ENCODE measurements at places on chromosomes 4 and X.
A peak's percentile ranks its signal among the peaks of the same experiment; 100 is the strongest.

- DNase-seq: no peak
These were observed 84.2 kb downstream of the NFKB1 start for GRCh38 chr4:102585329-102585728.

GRCh38 chrX:112197840-112198239, 115.3 kb upstream of the TRPC5 start:
- DNase-seq: no peak

GRCh38 chrX:3455796-3456195, 109.3 kb upstream of the MXRA5 start:
- no peak for DNase-seq

- no peak for DNase-seq
These were observed 1646.9 kb upstream of the ADGRL3 start for GRCh38 chr4:59553063-59553720.

DNA sequence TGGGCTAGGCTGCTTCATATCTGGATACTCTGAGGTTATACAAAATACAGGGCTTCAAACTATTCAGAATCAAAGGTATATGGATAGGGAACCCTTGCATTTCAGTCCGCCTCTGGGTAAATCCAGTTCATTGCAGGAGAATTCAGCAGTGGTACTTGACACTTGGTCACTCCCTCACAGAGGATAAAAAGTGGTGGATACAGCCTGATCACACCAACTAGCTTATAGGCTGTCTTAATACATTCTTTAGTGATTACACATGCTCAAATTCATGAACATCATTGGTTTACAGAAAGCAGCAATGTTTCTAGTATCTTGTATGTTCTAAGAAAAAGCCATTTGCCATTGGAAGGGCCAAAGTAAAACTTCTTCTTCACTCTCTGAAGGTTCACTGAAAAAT, 104.8 kb upstream of the PDE5A start:
- no peak for DNase-seq

GRCh38 chr4:79308971-79309370, 16.9 kb downstream of the NAA11 start:
- DNase-seq: no peak

- no peak for DNase-seq
These were observed 9.5 kb upstream of the TLR8 start for GRCh38 chrX:12896935-12897334.

DNA sequence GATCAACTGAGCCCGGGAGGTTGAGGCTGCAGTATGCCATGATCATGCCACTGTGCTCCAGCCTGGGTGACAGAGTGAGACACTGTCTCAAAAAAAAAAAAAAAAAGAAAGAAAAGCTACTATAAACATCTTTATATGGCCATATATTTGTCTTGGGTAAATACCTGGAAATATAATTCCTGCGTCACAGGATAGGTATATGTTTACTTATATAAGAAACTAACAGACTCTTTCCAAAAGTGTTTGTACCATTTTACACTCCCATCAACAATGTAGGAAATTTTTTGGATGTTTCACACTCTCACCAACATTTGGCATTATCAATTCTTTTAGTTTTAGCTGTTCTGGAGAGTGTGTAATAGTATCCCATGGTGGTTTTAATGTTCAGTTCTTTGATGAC, 12.8 kb downstream of the P2RY4 start:
- no peak for DNase-seq

- DNase-seq: no peak
These were observed 44.2 kb upstream of the SPRY1 start for GRCh38 chr4:123352240-123352945.

DNA sequence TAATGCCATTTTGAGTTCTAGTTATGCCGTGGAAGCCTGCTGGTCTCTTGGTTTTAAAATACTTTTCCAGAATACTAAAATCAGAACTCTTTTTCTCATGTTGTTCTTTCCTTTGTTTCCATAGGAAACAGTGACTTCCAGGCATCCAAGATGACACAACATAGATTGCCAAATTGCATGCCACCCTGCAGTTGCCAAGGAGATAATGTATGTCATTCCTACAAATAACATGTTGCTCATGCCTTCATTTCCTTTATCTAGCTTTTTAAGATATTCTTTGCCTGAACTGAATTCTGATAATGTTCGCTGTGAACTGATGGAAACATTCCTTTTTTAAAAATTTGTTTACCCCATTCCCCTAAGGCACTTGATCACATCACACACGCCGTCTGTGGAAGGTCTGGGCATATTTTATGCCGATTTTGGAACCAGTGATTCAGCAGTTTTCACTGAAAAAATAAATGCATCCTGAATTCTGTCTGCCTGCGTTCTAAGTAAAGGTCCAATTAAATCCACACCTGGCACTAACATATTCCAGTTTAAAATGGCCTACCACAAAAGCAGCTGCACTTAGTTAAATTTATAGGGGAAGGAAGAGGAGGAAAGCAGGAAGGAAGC, 38.0 kb upstream of the COX7B2 start:
- DNase-seq: no peak

GRCh38 chr4:107804956-107805355, 19.8 kb upstream of the SGMS2 start:
- no peak for DNase-seq

GRCh38 chr4:48195374-48195773, 61.3 kb upstream of the TXK start:
- DNase-seq: no peak

DNA sequence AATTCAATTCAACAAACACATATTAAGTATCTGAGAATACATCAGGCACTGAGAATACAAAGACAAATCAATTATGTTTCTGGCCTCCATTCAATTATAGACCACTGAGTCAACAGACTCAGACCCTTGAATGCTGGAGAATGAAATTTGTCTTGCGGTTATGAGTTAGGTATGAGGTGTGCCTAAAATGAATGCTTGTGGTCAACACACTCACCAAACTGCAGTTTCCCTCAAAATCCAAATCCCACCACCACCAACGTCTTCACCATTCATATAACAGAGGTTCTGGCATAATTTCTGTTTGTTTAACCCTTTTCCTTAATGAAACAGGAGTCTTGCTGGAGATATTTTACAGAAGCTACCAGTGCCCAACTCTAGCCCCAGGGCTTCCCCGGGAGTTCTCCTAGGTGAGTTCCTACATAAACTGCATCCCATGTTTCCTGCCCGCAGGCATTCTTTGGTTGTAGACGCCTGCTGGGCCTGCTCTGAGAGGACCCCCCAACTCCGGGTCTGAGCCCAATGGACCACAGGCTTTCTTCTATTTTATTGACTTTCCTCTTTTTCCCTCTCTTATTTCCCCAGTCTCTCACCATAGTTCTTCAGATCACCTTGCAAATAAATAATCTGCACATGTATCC, 119.2 kb downstream of the DDX53 start:
- no peak for DNase-seq

- DNase-seq: no peak
These were observed 85.3 kb downstream of the LNX1 start for GRCh38 chr4:53505947-53506346.

DNA sequence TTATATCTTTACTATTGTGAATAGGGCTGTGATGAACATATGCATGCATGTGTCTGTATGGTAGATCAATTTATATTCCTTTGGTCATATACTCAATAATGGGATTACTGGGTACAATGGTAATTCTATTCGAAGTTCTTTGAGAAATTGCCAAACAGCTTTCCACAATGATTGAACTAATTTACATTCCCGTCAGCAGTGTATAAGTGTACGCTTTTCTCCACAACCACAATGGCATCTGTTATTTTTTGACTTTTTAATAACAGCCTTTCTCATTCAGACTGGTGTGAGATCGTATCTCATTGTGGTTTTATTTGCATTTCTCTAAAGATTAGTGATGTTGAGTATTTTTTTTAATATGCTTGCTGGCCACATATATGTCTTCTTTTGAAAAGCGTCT, 439.4 kb upstream of the KLHL4 start:
- no peak for DNase-seq

GRCh38 chr4:67575232-67576058, 16.9 kb downstream of the STAP1 start:
- no peak for DNase-seq

DNA sequence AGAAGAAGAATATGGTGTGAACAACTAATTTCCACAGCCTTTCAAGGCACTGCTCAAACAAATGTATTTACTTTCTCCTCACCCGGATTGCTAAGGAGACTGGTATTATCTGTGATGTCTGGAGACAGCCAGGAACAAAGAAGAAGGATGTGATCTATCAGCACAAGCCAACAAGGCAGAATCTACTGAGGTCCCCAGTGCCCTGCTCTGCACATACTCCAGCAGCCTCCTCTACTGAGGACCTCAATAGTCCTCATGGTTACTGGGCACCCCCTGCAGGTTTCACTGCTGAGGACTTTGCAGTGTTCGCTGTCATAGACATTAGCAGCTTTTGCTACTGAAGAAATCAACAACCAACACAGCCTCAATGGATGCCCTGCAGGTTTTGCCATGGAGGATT, 930.1 kb downstream of the ADGRL3 start:
- DNase-seq: no peak

DNA sequence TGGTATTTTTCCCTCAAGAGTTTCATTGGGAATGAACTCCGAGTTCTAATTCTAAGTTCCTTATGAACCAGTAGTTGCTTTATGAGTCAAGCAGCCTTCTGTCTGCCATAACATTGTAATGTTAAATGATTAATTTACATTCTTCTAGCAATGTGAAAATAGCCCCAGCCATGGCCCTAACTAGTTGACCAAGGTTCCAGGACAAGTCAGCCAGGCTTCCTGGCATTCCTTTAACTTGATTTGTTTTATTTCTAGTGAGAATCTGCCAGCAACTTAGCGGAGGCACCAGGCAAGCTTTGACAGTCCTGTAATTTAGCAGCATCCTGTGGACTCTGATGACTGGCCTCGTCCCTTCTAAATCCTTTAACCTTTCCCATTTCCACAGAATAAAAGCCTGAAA, 69.0 kb downstream of the GLRA2 start:
- DNase-seq: no peak

DNA sequence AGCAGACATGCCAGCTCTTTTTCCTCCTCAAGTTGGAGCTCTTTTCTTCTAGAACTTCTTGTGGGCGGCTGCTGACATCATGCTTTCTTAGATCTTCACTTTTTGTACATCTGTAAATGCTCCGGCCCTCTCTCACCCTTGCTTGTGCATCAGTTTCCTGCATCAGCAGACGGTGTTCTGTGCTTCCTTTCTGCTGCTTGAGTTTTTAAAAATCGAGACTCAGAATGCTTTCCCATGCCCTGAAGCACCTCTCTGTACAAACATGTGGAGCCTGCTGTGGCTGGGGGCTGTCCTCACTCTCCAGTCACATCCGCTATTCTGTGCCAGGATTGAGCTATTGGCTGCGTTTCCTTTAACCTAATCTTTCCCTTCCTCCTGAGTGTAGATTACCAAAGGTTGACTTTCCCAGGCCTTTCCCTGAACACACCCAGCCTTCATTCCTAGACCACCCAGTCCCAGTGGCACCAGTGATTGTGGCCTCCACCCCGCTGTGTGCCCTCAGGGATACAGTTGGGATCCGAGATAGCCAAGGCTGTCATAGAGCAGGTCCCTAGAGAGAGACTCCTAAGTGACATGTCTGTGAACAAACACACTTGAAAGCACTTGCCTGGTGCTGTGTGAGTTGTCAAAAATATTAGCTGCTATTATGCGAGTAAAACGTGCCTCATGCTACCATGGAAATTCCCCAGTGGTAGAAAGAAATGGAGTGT, 41.9 kb downstream of the TNIP2 start:
- DNase-seq: peak; percentile 5

Measured in stimulated activated CD8-positive, alpha-beta memory T cell treated with anti-CD3 and anti-CD28 coated beads, Interleukin-15, amount 100 ng/mL, for 48 hours (primary cell).